NCI-H1436 treated with DMSO at 0.1 percent for 48 hours (cell line): ENCODE measurements at places on chromosomes 5 and 9.

GRCh38 chr9:26483991-26484390, 408.6 kb downstream of the CAAP1 start:
- no peak for DNase-seq

GRCh38 chr5:79611046-79611829, 1.0 kb upstream of the TENT2 start:
- DNase-seq = no peak

- no peak for DNase-seq
Observed at GRCh38 chr9:35044071-35044470, 28.4 kb downstream of the VCP start.

- DNase-seq = no peak
Observed at GRCh38 chr9:126283799-126284465, 42.7 kb upstream of the MVB12B start.

- DNase-seq = no peak
Observed at GRCh38 chr5:102018279-102018678, 277.8 kb downstream of the SLCO4C1 start.

- DNase-seq = no peak
Observed at GRCh38 chr5:142183561-142183960, 75.0 kb downstream of the NDFIP1 start.

- DNase-seq = no peak
Observed at GRCh38 chr9:38066914-38067858, 1.8 kb downstream of the SHB start.

- DNase-seq = no peak
Observed at GRCh38 chr5:159227452-159227851, 18.1 kb upstream of the RNF145 start.

DNA sequence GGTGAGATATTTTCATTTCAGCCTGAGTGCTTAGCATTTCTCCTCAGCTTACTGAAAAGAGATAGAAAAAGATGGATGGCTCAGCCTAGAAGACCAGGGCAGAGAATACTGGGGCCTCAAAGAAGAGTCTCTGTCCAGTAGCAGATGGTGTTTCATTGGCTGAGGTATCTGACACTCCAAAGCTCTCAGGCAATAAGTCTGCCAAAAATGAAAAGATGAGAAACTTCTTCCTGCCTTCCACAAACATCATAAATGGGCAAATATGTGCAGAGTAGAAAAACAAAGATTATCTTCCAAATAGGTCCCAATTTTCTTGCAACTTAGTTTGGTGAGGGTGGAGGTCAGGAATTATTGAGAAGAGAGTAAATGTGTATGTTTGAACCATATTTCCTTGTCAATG, 87.4 kb upstream of the ICE1 start:
- DNase-seq = no peak

- DNase-seq = no peak
Observed at GRCh38 chr5:113891491-113891890, 378.0 kb downstream of the YTHDC2 start.

DNA sequence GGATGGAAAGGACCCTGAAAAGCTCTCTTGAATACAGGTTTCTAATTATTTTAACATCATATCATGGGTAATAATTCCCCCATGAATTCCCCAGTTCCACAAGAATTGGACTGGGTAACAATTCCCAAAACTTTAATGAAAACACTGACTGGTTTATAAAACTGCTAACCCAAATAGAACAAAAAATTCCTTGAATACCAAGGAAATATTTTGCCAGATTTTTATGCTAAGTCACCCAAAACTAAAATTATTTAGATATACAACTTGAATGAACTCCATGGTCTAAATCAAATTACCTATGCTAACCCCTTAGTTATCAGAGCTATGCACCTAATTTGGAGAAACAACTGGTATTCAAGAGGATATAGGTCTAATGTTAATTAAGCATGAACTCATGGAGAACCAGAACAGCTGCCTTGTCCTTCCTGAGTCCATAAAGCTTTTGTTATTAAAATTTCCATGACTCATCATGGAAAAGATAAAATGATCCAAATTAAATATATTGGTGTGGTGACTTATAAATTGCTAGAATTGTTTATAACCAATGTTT, 164.9 kb upstream of the TUT7 start:
- DNase-seq = no peak

DNA sequence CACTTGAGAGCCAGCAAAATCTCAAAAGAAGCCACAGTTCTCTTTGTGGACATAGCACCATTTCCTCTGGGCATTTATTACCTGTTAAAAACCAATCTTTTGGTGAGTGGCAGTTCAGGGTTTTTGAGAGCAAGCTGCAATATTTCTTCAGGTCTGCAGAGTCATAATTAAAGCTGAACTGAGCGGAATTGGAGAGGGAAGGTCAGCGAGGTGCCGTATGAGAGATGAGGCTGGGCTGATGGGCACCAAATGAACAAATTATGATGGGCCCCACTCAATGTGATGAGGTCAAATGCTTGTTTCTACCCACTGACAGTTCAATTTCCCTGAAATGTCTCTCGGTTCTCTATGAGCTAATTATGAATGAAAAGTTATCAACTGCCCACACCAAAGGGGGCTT, 231.9 kb downstream of the AP3B1 start:
- DNase-seq = no peak

GRCh38 chr5:99639905-99640304, 711.1 kb upstream of the CHD1 start:
- DNase-seq = no peak

- DNase-seq = no peak
Observed at GRCh38 chr5:149206524-149207141, 65.0 kb upstream of the AFAP1L1 start.

GRCh38 chr5:38697013-38697412, 140.6 kb upstream of the LIFR start:
- no peak for DNase-seq
